ENCODE measurements at places on chromosomes 2 and 18.

GRCh38 chr2:145927131-145927950, 1407.4 kb upstream of the ZEB2 start:
- no peak for DNase-seq

DNA sequence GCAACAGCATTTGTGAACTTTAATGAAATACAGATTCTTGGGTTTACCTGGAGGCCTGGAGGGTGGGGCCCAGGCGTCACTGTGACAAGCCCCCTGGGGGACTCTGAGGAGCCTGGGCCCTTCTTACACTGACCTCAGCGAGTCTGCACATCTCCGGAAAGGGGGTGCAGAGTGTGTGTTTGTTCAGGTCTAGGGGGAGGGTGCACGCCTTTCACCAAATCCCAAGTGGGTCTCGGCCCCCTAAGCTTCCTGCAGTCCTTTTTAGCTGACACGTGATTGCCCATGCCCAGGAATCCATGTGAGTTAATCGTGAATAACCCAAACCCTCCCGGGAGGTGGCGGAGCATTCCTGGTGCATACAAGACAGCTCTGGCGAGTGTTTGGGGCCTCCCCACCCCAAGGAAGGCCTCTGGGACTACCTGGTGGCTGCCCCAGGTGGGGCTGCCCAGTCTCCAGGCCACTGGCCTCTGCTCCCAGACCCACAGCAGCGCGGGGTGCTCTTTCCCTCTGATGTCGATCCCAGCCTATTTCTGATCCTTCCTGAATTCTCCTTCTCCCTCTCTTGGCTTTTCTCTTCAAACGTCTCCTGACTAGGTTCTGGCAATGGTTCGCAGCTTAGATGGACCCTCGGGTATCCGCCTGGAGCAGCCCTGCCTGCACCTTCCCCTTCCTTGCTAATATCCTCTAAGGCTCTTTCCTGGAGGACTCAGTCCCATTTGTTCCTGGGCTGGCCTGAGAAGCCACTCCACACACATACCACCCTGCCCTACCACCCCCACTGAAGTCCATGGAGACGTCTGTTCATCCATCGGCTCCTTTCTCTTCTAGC, 10.0 kb downstream of the NGEF start:
- no peak for DNase-seq

DNA sequence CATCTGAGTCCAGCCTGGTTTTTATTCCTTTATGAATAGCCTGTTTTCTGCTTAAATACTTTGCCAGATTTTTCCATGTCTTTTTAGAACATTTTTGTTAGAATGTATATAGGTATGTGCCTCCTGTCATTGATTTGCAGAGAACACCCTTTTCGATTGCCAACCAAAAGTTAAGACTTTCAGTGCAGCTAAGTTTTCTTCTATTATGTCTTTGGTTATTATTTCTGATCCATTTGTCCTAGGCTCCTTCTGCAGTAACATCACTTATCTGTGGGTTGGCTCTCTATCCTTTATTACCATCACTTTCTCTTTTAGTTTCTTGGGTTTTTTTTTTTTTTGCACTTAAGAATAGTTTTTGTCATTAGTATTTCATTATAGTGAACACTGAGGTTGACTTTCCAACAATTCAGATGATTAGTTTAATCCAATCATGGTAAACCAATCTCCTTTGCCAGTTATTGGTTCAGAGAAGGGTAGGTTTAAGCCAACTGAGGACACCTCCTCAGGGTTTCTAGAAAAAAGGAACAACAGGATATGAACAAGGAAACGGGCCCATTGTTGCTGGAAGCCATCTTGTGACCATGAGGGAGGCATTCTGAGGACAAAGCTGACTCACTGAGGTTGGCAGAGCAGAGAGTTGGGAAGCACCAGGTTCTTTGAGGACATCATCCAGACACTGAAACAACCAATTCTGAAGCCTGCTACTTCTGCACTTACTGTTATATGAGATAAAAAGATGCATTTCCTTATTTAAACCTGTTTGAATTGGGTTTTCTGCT, 37.9 kb upstream of the GBX2 start:
- no peak for DNase-seq

- no peak for DNase-seq
Observed at GRCh38 chr2:226267516-226268289, 531.9 kb downstream of the IRS1 start.

DNA sequence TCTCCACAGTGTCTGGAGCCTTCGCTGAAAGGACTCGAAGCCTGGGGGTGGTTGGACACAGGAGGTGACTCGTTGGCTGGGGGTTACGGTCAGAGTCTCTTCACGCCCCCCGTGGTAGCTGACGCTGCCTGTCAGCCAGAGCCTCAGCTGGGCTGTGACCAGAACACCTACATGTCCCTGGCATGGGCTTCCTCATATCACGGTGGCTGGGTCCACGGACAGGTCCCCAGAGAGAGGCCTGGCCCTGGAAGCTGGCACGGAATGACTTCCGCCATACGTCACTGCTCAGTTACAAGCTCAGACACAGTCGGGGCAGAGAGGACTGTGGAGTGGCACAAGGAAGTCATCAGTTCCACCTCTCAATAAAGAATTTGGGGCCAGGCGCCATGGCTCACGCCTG, 28.5 kb downstream of the ITGB1BP1 start:
- DNase-seq, result no peak

DNA sequence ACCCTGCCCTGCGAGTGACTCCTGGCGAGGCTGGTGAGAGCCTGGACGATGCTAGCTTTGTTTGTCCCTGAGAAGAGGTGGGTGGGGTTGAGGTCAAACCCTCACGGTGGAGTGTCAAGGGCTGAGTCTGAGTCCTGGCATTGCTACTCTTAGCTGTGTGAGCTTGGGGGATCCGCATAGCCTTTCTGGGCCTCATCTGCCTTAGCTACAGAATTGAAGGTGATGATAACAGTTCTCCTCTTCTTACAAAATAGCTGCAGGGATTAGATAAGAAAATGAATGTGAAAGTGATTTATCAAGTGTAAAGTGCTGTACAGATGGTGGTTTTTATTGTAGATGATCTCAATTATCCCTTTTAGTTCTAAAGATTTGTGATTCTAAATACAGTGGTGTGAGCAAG, 144.6 kb downstream of the LPIN1 start:
- no peak for DNase-seq

- no peak for DNase-seq
Observed at GRCh38 chr18:36516258-36516657, 218.7 kb downstream of the FHOD3 start.

DNA sequence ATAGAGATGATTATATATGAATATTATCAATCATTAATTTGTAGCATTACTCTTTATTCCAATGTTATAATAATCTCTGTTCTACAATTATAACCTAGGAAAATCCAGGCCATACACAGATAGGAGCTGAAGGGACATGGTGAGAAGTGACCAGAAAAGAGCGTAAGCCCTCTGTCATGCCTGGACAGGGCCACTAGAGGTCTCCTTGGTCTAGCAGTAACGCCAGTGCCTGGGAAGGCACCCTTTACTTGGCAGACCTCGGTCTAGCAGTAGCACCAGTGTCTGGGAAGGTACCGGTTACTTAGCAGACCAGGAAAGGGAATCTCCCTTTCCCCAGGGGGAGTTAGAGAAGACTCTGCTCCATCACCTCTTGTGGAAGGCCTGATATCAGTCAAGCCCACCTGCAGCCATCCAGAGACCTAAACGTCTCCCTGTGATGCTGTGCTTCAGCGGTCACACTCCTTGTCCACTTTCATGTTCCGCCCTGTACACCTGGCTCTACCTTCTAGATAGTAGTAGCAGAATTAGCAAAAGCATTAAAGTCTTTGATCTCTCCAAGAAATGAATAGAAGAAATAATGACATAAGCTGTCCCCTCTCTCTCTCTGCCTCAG, 447.5 kb upstream of the FSIP2 start:
- peak; percentile 51 for DNase-seq

DNA sequence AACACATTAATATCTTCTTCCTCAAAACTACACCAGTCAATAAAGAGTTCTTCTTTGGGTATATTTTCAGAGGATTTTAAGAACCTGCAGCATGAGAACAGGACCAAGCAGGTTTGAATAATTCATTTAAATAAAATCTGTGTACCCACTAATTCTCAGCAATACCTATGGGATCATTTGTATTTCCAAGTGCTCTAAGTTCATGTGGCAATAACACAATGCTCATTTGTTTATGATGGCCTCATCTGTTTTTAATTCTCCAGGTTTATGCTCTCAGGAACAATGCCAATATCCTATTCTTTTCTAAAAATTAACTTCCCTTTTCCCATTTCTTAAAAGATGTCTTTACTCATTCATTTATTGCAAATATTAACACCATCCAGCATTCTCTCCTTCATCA, 264.7 kb downstream of the METTL4 start:
- no peak for DNase-seq

GRCh38 chr2:203949228-203949627, 12.7 kb downstream of the ICOS start:
- peak; percentile 43 for DNase-seq

DNA sequence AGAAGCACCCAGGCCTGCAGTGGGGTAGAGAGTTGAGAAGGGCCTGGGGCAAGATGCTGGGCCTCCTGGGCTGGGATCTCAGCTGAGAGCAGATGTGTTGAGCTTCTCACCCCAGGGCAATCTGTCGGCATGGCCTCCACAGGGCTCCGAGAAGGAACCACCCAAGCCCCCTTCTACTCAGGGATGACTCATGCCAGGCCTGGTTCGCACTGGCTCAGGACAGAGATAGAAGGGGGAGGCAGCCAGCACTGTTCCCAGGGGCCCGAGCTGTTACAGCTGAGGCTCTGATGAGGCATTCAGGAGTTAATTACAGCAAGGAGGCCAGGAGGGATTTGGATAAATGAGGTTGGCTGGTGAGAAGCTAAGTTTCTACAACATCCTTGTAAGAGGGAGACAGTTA, 62.5 kb downstream of the CENPO start:
- peak; percentile 45 for DNase-seq

DNA sequence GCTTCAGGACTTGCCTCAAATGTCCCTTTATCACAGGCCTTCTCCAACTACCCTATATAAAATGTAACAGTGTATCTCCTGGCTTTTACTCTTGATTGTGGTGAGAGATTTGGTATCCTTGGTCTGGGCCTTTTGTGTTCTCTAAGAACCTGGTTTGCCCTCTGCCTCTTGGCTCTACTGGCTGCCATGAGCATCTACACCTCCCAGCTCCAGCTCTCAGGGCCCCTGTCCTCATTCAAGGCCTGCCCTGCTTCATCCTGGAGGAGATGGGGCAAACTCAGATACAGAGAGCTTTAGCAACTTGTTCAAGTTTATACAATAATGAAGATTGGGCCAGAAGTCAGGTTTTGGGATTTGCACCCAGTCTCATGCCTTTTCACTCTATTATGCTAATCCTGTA, 45.0 kb downstream of the QPCT start:
- DNase-seq, result no peak

- DNase-seq, result no peak
Observed at GRCh38 chr2:14677039-14677438, 44.5 kb downstream of the LRATD1 start.

DNA sequence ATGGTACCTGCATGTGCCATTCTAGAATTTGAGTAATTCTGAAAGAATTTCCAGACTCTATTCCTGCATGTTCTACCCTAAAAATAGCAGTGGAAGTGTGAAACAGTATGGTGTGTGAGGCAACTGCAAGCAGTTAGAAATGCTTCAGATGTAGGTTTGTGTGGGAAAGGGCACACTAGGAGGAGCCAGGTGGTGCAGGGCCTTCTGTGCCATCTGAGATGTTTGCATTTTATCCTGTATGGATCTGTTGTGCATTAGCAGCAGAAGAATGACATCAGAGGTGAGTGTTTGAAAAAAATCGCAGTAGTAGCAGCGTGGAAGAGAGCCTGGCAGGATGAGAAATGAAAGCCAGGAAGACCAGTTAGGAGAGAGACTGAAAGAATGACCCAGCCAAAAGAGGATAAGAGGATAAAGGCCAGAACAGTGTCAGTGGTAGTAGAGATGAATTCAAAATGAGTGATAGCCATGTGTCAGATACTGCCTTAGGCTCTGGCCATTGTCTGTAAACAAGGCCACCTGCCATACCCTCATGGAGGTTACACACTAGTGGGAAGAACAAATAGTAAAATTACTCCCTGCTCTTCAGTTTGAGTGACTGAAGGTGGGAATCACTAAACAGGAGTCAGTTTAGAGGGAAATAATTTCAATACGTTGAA, 142.2 kb downstream of the PKP4 start:
- DNase-seq, result no peak

GRCh38 chr18:22385718-22386117, 32.0 kb downstream of the CTAGE1 start:
- peak; percentile 63 for DNase-seq

- DNase-seq, result no peak
Observed at GRCh38 chr2:54486766-54487165, 30.6 kb downstream of the SPTBN1 start.

DNA sequence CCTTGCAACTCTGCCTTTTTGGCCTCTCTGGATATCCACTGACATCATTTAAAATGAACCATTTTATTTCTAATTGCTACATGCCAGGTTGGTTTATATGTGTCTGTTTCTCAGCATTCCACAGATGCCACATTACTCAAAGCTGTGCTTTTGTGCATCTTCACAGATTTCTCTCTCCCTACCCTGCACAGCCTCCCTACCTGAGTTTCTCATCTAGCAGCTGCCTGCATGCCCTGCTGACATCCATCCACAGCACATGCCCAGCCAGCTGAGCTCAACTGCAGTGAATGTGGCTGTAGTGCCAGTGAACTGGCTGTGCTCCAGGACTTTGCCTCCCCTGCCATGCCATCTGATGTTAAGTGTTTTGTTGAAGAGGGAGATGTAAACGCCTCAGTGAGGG, 44.5 kb downstream of the PKP4 start:
- DNase-seq, result no peak

DNA sequence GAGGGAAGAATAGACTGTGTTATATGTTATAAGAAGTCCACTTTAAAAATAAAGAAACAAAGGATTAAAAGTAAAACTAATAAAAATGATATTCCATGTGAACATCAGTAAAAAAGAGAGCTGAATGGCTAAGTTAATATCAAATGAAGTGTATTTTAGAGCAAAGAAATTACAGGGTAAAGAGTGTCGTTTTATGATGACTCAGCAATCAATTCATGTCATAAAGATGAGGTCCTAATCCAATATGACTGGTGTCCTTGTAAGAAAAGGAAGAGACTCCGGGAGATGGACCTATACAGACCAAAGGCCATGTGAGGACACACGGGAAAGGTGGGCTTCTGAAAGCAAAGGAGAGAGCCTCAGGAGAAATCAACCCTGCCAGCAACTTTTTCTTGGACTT, 615.5 kb upstream of the KLHL29 start:
- no peak for DNase-seq

DNA sequence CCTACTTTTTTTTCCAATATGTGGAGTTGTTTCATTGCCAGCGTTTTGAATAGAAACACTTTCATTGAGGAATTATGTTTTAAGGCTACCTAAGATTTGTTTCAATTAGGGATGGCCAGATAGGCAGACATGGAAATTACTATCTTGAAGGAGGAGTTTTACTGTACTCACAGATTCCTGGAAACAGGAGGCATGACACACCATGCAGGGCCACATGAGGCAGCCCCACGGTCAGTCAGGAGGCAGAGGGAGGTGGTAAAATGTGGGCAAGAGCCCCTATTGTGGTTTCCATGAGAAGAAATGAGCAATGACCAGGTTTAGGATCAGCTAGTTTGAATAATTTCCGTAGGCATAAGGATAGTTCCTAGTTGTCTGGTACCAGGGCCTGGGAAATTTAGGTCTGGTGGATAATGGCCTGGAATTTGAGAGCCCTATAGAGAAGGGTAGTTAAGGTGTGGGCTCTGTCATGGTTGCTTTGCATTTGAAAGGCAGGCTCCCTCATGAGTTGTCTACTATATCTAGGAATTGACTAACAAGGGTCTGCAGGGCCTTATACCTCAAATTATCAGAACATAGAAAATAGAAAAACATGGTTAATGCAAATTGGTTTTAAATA, 360.0 kb upstream of the KCNJ3 start:
- no peak for DNase-seq

GRCh38 chr2:46388881-46389280, 90.5 kb upstream of the TMEM247 start:
- DNase-seq, result no peak

Measured in brain microvascular endothelial cell (primary cell).